ENCODE measurements at places on chromosomes 3 and 15.

GRCh38 chr3:178732824-178733223 is 196.6 kb downstream of the KCNMB2 start:
- no peak for DNase-seq

- no peak for DNase-seq
Observed at GRCh38 chr3:101735833-101736232, 11.4 kb downstream of the CEP97 start.

GRCh38 chr15:27059610-27060202 is 88.7 kb downstream of the GABRG3 start:
- DNase-seq = peak; percentile 30

DNA sequence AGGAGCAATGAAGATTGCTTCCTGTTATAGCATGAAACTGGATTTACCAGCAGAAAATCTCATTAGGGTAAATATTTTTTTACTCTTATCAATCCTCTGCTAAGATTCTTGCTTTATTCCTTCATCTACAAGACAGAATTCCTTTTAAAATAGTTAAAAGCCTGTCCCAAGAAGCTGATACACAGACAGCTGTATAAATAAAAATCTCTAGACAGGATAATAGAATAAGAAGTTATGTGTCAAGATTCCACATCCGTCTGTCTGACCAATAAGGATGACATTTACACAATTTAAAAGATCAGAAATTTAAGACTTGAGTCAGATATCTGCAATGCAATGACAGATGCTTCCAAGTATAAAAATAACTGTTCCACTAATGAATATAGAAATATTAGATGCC is 57.6 kb downstream of the SSR3 start:
- no peak for DNase-seq

DNA sequence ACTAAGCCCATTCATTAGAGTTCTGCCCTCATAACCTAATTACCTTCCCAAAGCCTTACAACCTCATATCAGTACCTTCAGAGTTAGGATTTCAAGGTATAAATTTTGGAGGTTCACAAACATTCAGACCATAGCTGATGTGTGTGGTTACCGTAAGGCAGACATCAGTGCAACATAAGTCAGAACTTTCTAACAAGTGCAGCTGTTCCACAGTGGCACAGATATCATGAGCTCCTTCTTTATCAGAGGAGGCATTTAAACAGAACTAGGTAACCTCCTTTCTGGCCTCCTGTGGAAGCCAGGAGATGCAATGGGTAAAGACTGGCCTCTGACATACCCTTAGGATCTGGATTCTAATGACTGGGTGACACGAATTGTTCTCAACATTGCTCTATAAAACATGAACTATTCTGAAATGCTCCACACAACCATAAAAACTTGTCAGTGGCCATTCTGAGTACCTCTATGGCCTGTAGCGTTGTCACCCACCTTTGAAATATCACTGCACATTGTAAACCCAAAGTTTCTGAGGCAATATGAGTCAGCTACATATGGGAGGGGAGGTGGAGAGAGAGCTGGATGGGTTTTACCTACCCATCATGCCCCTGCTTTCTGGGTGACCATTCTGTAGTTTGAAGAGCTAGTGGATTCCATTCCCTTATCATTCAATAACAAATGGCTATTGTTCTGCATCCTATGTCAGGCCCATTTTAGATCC is 546.0 kb upstream of the TBL1XR1 start:
- no peak for DNase-seq

DNA sequence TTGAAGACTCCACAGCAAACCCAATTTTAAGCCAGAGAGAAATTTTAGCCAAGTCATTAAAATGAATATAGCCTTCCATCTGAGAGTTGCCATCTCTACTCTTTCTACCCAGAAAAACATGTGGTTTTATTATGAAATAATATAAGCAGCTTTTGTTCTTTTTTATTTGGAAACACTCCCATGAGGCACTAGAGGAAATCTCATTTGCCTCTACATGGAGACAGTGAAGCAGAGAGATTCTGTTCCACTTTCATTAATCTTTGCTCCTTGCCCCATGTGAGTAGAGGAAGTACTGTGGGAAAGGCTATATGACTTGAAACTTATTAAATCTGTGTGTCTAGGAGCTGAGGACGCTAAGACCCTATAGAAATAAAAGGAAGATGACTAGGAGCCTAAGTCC is 111.1 kb downstream of the P3H2 start:
- no peak for DNase-seq

- DNase-seq = no peak
Observed at GRCh38 chr3:128236657-128237056, 83.4 kb downstream of the EEFSEC start.

DNA sequence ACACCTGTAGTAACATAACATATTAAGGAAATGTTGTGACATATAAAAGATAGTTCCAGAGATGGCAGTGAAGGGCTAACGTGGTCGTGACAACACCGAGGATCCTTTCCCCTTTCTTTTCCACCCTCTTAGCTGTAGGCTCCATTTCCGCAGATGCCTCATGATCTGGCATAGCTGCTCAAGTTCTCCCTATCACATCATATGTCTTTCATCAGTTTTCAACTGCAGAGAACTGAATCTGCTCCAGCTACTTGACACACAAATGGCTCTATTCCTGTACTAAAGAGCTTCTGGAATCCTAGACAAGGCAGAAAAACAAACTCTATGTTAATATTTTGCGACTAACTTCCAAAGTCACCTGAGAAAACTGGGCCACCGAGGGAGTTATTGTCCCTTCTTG is 275.0 kb upstream of the SLCO3A1 start:
- peak; percentile 22 for DNase-seq

- no peak for DNase-seq
Observed at GRCh38 chr3:181729341-181729869, 17.7 kb downstream of the SOX2 start.

- DNase-seq = no peak
Observed at GRCh38 chr15:39096608-39097205, 484.2 kb upstream of the THBS1 start.

DNA sequence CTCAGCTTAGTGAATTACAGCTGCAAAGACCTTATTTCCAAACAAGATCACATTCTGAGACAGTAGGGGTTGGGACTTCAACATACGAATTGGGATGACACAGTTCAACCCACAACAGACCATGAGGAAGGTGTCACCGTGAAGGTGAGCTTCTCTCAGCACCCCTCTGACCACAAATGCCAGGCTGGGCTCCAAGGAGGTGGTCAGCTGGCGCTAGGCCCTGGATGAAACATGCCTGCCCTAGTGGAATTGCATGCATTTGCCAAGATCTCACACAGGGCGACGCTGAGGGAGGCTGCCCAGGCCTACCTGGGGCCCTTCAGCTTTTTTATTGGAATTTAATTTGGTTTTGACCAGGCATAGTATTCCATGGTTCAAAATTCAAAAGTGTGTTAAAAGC is 1.8 kb downstream of the CFAP100 start:
- DNase-seq = no peak

DNA sequence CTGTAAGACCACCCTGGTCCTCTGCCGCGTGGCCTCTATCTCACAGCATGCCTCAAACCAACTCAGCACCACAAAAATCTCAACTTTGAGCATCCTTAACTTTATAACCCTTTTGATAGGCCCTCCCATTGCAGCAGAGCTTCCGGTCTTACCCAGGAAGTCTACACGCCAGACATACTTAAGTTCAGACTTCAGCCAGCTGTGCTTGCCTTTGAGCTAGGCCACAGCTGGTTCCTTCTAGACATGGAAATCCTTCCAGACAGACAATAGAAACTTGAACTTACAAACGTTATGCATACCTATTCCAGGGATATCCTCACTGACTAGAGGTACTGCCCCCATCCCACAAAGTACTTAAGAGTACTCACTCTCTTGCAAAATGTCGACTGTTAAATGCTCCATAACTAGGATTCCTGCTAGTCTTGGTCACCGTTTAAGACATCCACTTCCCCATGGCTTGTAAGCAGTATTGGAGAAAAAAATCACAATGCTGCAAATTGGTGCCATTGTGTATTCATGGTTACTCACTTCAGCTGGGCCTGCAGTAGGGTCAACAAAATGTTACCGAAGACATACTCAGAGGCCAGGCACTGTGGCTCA is 183.5 kb downstream of the TBL1XR1 start:
- DNase-seq = no peak

- DNase-seq = no peak
Observed at GRCh38 chr3:59264366-59264765, 214.5 kb upstream of the CFAP20DC start.

- DNase-seq = no peak
Observed at GRCh38 chr3:85426121-85426520, 467.3 kb downstream of the CADM2 start.

GRCh38 chr3:101542957-101543356 is 18.7 kb upstream of the TRMT10C start:
- no peak for DNase-seq

- DNase-seq = no peak
Observed at GRCh38 chr3:26825454-26825853, 202.9 kb downstream of the LRRC3B start.

GRCh38 chr3:29406291-29406832 is 125.5 kb downstream of the RBMS3 start:
- no peak for DNase-seq

DNA sequence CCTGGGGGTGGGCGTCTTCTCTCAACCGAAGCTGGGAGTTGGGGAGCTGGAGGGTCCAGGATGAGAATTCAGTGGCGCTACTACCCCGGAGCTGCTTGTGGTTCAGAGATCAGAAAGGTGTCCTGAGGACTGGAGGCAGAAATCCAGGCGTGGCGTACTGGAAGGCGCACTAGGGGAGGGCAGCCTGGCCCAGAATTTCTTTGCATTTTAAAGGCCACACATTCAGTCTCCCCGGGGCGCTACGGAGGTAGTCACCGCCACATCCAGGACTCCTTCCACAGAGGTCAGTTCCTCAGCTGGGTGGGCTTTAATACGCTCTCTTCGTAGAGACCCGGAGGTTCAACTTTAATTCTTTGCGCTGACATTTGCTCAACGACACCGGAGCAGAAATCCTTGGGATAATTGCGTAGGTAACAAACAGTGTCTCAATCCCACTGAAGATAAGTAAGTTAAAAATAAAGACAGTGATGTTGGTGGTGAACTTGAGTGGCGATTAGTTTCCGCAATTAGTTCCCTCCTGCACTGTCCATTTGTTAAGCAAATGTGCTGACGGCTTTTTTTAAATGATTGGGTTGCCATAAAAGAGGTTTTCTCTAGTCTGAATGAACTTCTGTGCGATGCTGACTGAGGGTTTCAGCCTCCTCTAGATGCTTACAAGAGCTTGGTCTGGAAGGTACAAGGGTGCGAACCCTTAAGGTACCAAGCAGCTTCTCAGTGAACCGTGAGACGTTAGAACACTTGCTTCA is 535 bp downstream of the MCTP2 start:
- DNase-seq = no peak

GRCh38 chr3:119664370-119664769 is 4.0 kb upstream of the POPDC2 start:
- no peak for DNase-seq

DNA sequence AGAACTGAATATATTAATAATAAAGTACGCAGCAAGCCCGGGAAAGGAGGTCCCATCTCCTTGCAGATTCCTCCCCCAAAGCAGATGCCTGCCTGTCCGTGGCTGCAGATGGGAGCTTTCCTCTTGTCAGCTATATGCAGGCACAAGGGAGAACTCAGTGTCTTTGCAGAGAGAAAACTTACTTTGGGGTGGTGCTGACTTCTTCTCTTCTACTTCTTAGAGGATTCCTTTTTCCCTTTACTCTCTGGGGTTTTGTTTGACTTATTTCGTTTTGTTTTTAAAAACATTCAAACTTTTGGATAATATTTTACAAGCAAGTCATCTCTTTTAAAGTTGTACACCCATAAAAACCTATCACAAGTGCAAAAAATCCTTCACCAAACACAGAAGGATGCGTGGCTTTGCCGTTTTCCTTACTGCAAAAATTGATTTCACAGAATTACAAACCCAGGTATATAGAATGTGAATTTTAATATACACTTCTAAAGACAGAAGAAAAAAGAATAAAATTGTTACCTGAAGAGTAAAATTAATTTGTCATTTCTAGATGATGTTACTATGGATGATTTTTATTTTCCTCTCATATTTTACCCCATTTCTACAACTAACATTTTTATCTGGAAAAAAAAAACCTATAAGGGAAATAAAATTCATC is 65.3 kb upstream of the IGF1R start:
- no peak for DNase-seq

- no peak for DNase-seq
Observed at GRCh38 chr3:76656531-76657070, 383.3 kb upstream of the ROBO2 start.

DNA sequence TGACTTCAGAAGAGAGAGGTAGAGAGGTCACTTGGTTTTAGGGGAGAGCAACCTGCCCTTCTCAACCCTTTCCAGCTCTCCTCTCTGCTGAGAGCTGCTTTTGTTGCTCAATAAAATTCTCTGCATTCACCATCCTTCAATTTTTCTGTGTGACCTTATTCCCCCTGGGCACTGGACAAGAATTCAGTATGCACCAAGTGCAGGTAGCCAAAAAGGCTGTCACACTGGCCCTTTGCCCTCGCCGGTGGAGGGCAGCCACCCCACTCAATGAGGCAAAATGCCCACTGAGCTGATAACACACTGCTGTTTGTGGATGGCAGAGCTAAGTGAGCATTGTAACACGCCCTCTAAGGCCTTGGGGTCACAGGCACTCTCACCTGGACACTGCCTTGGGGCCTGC is 12.9 kb downstream of the PGBD4 start:
- no peak for DNase-seq

DNA sequence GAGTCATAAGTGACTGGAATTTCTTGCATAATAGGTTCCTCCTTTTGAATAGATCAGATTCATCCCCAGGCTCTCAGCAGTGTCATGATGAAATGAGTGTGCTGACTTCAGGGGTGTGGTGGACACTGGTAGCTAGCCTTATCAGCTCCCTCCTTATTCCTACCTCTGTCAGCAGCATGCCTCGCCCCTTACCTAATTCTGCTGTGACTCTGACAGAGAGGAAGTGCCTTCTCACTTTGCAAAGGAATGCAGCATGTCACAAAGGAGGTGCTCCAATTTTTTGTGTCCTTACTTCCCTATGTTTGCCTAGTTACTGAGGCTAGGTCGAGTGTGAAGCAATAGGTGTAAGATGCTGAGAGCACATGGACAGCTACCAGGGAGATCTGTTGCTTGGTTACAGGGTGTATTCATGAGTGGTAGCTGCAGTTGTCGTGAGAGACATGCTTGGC is 90.6 kb downstream of the TNFAIP8L3 start:
- DNase-seq = peak; percentile 39

- no peak for DNase-seq
Observed at GRCh38 chr3:5059782-5060181, 62.3 kb upstream of the ARL8B start.

DNA sequence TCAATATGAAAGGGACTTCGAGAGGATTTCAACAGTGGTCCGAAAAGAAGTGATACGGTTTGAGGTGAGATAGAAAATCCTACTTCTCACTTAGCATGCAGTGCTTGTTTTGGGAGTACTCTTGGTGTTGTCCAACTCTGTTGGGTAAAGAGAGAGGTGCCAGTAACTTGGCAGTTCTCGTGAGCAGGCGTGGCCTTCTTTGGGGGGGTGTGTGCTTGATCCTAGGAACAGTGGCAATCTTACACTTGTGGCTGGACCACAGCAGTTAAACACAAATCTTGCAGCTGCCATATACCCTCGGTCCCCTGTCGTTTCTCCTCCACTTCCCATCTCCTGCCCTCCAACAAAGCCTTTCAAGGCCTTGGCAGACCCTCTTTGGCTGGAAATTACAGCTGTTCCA is 15.2 kb upstream of the SNX22 start:
- no peak for DNase-seq

- peak; percentile 20 for DNase-seq
Observed at GRCh38 chr15:50825946-50826345, 60.4 kb upstream of the SPPL2A start.
